GOT3 (cell line): ENCODE measurements at places on chromosomes 6 and 20.

DNA sequence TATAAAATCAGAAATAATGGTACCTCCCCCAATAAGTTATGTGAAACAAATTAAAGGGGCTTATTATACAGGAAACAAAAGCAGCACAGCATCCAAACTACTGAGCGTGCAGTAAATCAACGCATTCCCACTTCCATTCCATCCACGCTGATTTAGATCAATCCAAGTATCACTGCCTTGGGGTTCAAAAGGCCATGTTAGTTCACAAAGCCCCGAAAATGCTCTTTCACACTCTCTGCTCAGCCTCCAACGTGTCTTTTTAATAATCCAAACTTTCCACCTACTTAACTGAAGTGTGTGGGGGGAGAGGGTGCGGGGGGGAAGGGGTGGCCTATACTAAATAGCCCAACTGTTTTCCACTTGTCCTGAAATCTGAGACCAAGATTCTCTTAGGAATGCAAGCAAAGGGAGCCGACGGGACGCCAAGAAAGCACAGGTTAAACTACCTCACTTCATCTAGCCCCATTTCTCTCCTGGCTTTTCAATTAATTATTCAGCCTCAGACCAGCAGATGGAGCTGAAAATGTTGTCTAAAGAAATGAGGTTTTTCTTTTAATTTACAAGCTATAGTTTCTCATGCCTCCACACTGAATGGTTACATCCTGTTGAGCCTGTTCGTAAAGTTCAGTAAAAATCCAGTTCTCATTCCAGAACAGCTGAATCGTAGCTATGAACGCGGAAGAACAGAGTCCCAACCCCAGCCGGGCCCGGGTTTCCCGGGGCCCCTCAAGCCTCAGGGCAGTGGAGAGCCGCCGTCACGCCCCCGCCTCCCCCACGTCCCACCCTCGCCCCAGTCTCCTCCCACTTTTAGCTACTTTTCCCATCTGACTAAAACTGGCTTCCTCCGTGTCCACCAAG, 1.0 kb upstream of the NXT1 start:
- DNase-seq = no peak

GRCh38 chr6:130018744-130019325, 454 bp downstream of the L3MBTL3 start:
- DNase-seq = no peak

- no peak for DNase-seq
Observed at GRCh38 chr6:168451805-168452517, 11.0 kb downstream of the SMOC2 start.

- no peak for DNase-seq
Observed at GRCh38 chr6:144294016-144294415, 8.9 kb downstream of the UTRN start.

GRCh38 chr6:134723081-134723871, 226.6 kb downstream of the ALDH8A1 start:
- DNase-seq = no peak

DNA sequence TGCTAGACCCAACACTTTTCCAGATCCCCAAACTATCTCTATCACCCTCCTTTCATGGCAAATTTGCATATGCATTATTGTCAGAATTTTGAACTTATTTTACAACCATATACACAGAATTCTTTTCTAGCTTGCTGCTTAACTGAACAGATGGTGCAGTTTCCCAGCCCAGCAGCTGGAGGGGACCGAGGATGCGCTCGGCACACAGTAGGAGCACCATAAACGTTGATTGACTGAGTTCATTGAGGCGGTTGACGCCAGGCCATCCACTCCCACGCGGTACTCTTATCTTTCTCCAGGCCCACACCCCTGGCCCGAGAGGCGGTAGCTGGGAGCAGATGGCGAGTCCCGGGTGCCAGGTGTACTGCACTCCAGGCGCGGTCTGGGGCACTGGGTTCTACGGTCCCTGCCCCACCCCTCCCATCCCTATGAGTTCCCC, 6.8 kb upstream of the SOX4 start:
- DNase-seq = no peak

GRCh38 chr6:5412017-5412416, 150.7 kb downstream of the FARS2 start:
- DNase-seq = no peak

DNA sequence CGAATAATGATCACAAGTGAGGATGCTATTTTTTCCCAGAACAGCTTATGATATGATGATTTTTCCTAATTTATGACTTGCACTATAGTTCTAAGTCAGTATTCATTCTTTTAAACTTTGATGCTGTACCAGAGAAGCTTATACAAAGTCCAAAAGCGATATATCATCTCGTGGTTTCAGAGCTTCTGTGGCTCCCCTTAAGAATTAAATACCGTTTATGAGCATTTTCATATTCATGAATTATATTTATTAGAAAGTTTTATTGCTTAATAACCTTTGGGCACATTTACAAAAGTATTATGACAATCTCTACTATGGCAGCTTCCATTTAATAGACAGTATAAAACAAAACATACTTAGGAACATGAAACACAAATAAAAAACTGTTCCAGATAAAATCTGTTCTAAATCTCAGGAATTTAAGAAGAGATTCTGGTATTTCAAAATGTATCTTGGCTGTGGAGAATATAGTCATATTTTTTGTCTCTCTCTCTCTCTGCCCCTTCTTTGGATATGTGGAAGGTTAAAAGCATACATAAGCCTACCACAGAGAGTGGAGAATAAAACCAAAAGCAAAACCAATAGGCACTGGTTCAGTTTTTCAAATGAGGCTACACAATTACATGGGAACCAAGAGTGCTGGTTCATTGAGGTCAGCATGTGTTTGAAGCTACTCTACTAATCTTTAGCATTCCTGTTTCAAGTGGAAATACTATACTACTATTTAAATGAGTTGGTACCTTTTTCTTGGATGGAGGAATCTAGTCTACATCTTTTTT, 884.5 kb upstream of the GJE1 start:
- no peak for DNase-seq

DNA sequence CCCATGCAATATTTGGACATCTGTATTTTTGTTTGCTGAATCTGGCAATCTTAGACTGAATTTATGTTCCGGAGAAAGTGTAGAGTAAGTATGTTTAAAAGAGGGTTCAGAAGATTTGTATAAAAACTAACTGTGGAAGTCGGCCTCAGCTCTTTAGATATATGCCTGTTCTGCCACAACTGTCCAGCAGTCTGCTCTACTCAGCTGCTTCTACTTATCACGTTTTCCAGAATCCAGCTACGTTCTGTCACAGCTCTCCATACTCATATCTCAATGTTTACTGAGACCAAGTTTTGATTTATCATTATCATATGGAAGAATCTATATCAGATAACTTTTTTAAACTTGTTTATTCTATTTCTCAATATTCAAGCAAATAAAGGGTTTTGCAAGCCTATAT, 721.3 kb downstream of the EYS start:
- no peak for DNase-seq

DNA sequence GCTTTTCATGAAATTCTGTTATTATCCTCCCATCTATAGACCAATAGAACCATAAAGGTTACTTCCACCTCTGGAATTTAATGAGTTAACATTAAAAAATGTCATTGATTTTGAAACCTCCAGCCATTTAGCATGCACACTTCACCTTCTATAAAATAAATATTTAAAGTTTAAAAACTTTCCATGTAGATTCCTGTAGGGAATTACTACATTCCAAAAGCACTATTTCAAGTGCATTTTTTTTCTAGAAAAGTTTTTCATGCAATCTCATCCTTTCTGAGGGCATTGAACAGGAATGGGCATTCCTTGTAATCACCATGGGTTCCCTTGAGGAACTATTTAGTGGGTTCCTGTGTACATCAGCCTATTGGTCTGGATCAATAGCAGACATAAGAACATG, 253.8 kb upstream of the RIN2 start:
- DNase-seq = no peak

GRCh38 chr20:32357375-32357868, 709 bp upstream of the ASXL1 start:
- no peak for DNase-seq

GRCh38 chr6:23319582-23319981, 750.2 kb downstream of the HDGFL1 start:
- DNase-seq = no peak

DNA sequence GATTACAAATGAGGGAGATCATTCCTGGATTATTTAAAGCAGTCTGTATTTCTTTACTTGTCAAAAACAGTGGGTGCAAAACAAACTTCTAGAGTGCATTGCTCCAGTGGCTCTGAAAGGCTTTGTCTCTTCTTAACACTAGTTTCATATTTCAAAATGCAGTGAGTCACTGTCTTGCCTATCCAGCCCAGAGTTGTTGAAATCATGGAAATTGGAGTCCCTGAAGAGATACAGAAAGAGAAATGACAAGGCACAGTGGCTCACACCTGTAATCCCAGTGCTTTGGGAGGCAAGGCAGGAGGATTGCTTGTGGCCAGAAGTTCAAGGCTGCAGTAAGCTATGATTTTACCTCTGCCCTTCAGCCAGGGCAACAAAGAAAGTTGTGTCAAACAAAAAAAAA, 11.3 kb downstream of the SLC2A12 start:
- DNase-seq = no peak

GRCh38 chr6:69022993-69023392, 387.9 kb downstream of the ADGRB3 start:
- no peak for DNase-seq

DNA sequence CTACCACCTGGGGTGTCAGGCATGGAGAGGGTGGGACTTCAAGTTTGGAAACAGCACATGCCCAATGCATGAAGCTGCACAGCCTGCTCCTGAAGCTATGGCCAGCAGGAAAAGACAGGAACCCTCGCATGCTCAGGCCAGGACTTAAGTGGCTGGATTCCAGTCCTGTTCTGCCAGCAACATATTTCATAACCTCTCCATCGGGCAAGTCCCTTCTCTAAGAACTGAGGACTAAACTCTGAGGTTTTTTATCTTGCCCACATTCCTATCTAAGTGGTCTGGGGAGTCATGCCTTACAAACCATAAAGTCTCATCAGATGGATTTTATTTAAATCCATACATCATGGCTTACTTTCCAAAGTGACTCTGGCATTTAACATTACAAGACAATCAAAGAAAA, 27.5 kb upstream of the AGPAT4 start:
- DNase-seq = no peak

- DNase-seq = no peak
Observed at GRCh38 chr6:78505178-78505577, 362.2 kb upstream of the IRAK1BP1 start.

- no peak for DNase-seq
Observed at GRCh38 chr20:57663681-57664451, 43.6 kb upstream of the ZBP1 start.

DNA sequence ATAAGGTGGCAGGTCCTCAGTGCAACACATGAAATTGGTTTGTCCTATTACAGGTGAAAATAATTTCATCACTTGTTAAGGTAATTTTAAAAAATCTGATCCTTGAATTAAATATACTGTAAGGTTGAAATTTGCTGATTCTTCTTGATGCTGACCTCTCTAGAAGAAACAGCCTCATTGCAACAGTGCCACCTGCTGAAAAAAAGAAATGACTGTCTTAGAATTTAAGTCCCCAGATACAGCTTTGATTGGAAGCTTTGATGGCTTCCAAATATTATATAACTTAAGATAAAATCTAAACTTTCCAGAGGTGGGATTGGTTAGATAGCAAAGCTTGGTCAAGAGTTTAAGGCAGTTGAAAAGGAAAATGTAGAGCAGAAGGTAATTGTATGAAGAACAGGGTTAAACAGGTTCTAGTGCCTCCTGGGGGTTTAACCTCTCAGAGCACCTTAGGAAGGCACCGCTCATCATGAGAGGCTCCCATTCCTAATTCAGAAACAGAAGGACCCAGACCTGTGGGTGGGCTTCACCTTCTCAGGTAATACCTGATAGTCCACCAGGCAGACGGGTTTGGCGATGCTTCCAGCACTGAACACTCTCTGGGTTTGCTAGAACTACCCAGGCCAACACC, 401.0 kb downstream of the PAX1 start:
- no peak for DNase-seq

- no peak for DNase-seq
Observed at GRCh38 chr20:25218492-25218891, 23.0 kb downstream of the ENTPD6 start.

DNA sequence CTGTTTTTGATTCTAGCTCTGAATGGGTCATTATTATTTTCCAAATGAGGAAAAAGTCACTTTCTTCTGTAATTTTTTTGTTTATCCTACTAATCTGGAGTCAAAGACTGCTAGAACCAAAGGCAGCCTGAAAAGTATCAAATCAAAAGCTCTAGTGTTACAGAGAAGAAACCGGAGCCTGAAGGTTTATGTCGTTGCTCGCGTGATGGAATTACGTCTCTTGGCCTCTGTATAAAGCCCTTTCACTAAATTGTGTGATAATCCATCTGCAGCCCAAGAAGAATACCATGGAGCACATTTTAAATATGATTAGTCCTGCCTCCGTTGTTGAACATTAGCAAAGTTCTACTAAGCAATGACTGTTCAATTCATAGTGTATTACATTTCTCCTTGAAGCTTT, 738.6 kb downstream of the C6orf118 start:
- DNase-seq = no peak

GRCh38 chr6:18142591-18142861, 12.4 kb downstream of the TPMT start:
- DNase-seq = no peak

DNA sequence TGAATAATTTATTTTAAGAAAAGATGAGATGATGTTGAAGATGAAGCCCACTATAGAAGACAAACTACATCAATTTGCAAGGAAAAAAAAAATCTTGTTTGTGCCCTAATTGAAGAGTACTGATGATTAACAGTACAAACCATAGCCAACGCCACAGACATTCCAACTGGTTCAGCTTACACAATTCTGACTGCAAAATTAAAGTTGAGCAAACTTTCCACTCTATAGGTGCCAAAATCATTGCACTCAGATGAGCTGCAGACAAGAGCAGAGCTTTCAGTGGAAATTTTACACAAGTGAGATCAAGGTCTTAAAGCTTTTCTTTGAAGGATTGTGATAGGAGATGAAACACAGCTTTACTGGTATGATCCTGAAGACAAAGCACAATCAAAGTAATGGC, 85.3 kb downstream of the OGFRL1 start:
- DNase-seq = no peak

- no peak for DNase-seq
Observed at GRCh38 chr20:19628570-19629134, 129.4 kb upstream of the RIN2 start.

DNA sequence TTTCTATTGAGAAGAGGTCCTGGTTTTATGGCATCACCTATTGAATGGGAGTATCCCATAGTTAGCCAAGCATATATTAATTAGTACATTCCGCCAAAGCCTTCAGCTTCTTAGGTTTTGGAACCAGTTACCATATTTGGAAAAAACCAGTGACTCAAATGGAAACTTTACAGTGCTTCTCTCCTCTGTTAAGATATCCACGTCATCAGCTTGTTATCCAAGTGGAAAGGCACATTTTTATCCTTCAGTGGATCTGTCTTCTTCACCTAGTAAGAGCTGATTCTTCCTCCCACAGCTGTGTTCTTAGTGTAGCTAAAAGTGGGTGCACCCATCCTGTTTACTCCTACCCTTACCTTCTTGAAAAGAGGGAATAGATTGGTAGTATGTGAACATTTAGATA, 34.5 kb downstream of the TPD52L1 start:
- DNase-seq = no peak

- no peak for DNase-seq
Observed at GRCh38 chr6:28311139-28311823, 24.7 kb downstream of the ZSCAN31 start.
